ENCODE measurements at places on chromosomes 5 and 9.

GRCh38 chr5:59764361-59764760 is 129.2 kb downstream of the PDE4D start:
- DNase-seq = no peak

- no peak for DNase-seq
Measured at GRCh38 chr5:68409259-68409658, 193.7 kb downstream of the PIK3R1 start.

GRCh38 chr5:91976451-91976850 is 593.3 kb upstream of the ARRDC3 start:
- DNase-seq = no peak

DNA sequence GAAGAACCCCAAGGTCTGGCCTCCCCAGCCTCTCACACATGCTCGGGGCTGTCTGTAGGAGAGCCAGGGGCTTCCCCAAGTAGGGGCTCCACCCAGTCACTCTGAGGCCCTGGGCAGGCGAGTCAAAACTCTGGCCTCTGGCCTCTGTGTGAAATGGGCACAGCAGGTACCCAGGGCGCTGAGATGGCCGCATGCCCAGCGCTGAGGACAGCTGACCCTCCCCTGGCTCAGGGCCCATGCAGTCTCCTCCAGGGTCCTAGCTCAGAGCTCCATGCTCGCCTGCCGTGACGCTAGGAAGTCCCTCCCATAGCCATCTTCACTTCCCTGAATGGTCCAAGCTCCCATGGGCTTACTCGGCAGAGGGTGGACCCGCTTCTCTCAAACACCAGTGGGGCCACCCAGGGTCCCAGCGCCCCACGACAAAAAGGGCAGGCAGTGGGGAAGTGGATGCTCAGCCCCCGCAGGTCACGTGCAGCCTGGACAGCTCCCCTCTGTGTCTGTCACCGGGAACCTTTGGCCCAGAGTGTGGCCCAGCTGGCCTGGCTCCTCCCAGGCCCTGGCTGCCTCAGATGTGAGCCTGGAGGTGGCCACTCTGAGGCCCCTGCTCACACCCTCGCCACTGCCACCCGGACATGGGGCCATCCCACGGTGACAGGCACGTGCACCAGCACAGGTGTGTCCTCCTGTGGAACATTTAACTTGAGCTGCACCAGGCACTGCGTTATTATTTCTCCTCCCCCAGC is 12.2 kb upstream of the VAV2 start:
- DNase-seq = no peak
